ENCODE measurements at places on chromosomes 7 and 10.

GRCh38 chr7:25754333-25754732 lies 397.7 kb upstream of the NFE2L3 start:
- no peak for DNase-seq

- DNase-seq: no peak
These were observed 129.4 kb downstream of the ARHGAP12 start for GRCh38 chr10:31799181-31799580.

DNA sequence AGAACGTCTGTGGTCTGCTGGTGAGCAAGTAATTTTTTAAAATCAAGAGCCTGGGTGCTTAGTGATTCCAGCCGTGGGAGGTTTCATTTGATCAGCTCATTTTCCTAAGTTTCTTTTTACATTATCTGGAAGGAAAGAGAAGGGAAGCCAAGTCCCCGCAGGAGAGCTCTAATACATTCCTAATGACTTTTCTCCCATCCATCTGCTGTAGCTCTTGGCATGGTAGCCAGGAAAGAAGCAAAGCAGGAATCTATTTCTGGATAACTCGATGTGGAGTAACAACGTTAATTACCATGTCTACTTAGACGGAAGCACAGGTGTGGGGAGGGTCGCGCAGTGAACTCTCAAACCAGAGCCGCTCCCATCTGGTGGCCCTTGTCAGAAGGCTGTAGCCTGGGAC lies 121.9 kb downstream of the PAXIP1 start:
- DNase-seq: no peak

DNA sequence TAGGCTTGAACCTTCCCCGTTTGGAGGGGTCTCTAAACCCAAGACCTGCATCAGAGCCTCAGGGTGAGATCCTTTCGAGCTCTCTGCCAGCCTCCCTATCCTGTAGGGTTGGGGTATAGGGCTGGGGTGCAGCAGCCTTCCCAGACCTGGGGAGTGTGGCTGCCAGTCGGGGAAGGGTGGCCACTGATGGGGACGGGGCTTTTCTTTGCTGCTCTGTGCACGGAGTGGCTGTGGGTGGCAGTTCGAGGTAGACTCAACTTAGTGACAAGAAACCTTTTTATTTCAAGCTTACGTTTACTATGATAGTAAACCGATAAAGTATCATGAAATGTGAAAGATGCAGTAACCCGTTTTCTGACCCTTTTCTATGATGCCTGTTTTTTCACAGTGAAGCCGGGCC lies 13.0 kb downstream of the ZNF316 start:
- DNase-seq: no peak

DNA sequence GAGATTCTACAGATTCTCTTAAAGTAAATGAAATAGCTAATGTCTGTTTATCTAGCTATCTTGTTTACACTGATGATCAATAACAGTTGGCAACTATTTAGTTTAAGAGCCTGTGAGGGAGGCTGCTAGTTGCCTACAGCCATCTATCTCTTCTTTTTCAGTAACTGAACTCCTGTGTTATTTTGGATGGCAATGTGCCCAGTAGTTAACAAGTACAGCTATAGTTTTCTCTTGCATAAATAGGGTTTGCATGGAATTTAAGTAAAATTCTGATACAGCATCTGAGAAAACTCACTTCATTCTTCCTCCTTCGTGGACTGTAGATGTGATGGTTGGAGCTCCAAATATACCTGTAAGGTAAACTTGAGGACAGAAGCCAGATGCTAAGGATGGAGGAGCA lies 219.5 kb upstream of the POT1 start:
- DNase-seq: no peak

GRCh38 chr10:122258136-122259074 lies 12.7 kb upstream of the BTBD16 start:
- no peak for DNase-seq

DNA sequence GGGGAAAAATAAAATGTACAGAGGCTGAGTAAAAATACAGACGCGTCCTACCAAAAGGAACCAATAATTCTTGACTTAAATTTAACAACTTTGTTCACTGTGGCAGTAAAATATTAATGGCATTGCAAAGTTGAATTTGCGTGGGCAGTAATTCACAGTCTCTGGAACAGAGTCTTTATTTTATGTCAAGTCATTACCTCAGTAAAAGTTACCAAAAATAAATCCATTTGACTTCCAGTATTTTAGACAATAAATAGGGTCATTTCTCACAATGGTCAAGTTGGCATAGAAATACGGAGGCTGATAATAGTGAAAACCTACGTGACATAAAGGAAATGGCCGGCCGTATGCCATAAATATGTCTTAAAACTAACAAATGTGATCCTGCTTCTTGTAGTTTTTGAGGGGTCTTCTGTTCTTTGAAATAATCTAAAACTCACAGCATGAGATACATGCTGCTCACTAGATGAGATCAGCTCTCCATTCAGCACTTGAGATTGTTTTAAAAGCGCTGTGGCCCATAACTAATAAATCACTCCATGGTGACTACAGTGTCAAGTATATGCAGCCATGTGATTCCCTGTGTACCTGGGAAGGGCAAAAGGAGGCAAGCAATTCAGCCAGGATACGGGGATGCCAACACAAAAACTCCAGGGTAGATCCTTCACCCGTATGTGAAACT lies 75.3 kb downstream of the DOCK4 start:
- no peak for DNase-seq

DNA sequence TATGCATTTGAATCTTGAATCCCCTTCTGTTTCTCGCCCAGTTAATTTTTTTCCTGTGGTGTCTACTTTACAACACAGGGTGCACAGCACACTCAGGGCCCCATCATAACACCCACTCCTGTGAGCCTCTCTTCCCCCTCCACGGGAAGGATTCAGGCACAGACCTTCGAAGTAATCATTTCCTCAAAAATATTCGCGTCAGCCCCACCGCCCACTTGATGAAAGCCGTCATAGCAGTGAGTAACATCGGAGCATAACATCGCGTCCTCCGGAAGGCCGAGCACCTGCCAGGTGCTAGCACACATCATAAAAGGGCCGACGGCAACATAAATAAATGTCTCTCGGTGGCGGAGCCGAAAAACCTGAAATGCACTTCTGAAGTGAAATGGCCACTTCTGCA lies 201.7 kb upstream of the ADARB2 start:
- DNase-seq: no peak

- peak; percentile 88 for DNase-seq
These were observed 116.0 kb upstream of the PDLIM1 start for GRCh38 chr10:95406651-95407280.

- no peak for DNase-seq
These were observed 366.6 kb upstream of the ZMIZ1 start for GRCh38 chr10:78702186-78702585.

DNA sequence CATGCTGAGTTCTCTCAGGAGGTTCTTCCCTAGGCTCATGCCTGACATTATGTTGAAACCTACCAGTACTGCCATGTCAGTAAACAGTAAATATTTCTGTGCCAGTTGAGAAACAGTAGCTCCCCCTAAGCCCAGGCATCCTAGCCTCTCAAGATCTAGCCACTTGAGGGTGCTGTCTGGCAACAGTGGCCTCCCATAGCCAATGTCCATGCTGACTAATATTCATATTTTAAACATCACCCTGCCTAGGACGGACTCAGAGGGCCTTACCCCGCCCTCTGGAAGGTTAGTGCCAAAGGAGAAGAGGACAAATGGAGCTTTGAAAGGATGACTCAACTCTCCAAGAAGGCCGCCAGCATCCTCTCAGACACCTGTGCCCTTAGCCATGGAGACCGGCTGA lies 7.7 kb downstream of the ACSM6 start:
- DNase-seq: no peak

DNA sequence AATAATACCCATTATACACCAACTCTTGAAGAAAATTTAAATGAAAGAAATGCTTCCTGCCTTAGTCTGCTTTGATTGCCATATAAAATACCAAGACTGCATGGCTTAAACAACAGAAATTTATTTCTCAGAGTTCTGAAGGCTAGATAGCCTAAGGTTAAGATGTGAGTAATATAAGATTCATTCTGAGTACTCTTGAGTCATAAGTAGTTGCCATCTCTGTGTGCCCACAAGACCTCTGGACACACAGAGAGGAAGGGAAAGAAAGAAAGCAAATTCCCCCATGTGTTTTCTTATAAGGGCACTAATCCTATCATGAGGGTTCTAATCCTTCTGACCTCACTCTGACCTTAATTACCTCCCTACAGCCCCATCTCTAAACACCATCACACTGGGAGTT lies 201.2 kb downstream of the PTN start:
- no peak for DNase-seq

- DNase-seq: no peak
These were observed 9.5 kb downstream of the PDGFA start for GRCh38 chr7:510131-510481.

GRCh38 chr10:50968386-50969091 lies 83.1 kb upstream of the A1CF start:
- DNase-seq: no peak

GRCh38 chr7:122679813-122680212 lies 19.1 kb downstream of the RNF133 start:
- DNase-seq: no peak

DNA sequence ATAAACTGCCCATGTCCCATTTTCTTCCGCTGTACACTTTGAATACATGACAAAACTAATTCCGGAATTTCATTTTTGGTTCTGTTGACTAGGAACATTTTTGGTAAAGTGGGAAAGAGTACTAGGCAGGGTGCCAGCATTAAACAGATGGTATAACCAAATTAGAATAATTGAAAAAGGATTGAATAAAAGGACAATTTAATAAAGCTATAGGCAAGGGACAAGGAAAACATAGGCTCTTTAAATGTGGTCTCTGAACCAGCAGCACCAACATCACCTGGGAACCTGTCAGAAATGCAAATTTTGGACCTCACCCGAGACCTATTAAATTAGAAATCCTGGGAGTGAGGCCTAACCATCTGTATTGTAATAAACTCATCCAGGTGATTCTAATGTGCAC lies 376.9 kb downstream of the LRRTM3 start:
- no peak for DNase-seq

DNA sequence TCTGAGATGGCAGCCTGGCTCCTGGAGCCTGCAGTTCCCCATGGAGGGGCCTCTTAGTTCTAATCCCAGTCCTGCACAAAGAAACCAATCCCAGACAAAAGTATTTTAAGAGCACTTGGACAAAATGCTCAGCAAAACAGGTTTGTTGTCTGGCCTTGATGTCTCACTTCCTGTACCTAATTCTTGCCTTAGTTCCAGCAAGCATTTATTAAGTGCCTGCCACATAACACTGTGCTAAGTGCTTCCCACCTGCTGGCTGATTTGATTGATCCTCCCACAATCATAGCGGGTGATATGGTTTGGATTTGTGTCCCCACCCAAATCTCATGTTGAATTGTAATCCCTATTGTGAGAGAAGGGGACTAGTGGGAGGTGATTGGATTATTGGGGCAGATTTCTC lies 65.7 kb upstream of the HABP2 start:
- no peak for DNase-seq

DNA sequence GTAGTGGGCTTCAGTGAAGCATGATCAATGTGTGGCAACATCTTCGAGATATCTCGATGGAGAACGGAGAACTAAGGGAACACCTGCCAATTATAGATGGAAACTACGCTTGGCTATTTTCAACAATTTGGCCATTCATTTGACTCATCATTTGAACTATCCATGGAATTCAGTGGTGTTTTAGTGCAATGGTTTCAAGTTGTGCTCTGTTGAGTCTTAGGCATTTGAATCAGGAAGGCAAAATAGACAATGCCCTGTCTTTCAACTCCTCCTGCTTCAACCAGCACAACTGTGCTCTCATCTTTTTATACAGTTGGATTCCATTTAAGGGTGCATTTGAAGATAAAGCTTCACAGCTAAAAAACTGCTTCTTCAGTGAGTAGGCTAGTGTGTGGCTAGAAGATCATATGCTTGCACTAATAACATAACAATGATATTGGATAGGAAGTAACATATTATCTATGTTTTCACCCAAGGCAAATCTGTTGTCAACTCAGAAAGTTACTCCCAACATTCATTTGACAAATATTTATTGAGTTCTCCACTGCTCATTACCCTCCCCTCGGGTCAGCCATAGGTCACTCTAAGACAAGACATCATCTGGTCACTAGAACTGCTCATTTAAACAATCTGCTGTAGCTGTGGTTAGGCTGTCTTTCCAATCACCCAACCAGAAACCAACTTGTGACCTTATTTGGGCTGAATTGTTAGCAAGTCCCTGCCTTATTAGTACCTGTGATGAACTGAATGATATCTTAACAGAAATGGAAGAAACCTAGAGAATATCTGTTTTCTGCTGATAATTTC lies 314.1 kb upstream of the SP4 start:
- DNase-seq: no peak

- DNase-seq: no peak
These were observed 10.1 kb downstream of the TBATA start for GRCh38 chr10:70774810-70775678.

DNA sequence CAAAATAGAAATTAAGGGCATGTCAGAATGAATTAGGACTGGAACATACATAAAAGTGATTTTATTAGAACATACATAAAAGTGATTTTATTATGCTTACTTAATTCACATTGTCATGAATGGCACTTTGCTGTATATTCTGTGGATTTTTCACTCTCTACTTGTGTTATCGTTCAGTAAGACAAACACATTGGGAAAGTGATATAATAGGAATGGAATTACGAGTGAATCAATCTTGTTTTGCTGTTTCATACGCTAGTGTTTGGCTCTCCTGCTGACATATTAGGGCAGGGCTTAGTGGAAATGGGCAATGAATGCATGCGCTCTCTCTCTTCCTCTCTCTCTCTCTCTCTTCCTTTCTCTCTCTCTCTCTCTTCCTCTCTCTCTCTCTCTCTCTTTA lies 561.1 kb downstream of the ACTR3B start:
- DNase-seq: no peak

- DNase-seq: peak; percentile 66
These were observed 772 bp downstream of the SGMS1 start for GRCh38 chr10:50622706-50623662.

DNA sequence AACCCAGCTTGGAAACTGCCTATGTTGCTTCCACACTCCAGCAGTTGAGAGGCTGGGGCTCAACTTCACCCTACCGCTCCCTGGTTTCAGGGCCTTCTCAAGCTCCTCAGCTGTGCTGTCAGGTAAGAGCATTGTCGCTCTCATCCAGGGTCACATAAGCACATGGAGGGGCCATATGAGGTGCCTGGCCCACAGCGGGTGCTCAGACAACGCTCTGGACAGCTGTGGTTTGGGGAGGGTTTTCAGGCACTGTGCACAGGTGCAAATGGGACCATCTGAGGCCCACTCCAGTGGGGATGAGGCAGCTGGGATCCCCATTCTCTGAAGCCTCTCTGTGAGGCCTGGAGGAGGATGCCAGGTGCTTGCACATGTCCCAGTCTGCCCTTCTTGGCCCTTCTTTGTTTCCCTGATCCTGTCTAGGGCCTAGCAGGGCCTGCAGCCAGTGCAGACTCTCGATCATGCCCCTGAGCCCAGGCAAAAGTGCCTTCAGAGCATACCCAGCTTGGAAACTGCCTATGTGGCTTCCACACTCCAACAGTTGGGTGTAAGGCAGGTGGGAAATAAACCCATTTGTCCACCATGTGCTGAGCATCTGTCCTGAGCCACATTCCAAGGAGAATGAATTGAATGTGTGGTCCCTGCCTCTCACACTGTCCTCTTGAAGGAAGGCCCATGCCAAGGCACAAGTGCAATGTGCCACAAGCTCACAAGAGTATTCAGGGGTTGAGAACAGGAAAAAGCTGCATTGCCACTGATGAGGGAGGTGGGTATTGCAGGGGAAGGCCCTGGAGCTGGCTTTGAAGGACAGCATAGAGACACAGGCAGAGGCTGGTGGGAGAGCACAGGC lies 40.3 kb downstream of the VSTM4 start:
- DNase-seq: no peak

GRCh38 chr7:106959753-106960152 lies 84.8 kb upstream of the PRKAR2B start:
- no peak for DNase-seq

GRCh38 chr10:60704471-60704870 lies 73.8 kb upstream of the CDK1 start:
- DNase-seq: no peak
